ENCODE measurements at places on chromosomes 4 and X.

- DNase-seq = no peak
These were observed 68.3 kb downstream of the CRMP1 start for GRCh38 chr4:5824635-5825034.

DNA sequence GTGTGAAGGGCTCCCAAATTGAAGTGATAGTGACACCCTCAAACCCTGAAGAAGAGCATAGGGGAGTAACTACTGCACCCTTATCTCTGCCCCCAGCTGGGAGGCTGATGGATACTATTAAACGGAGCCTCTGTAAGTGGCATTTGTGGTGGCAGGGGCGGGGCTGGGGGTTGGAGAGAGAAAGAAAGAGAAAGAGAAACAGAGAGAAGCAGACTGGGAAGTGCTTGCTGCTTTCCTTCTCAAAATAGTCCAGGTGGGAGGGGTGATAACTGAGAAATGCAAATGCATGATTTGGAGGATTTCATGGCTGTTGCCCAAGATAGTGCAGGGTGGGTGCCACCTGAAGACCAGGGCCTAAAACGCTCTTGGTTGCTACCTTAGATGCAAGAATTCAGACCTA is 253.5 kb upstream of the GATB start:
- no peak for DNase-seq

- DNase-seq = no peak
These were observed 3.2 kb downstream of the CTAG2 start for GRCh38 chrX:154650221-154650510.

DNA sequence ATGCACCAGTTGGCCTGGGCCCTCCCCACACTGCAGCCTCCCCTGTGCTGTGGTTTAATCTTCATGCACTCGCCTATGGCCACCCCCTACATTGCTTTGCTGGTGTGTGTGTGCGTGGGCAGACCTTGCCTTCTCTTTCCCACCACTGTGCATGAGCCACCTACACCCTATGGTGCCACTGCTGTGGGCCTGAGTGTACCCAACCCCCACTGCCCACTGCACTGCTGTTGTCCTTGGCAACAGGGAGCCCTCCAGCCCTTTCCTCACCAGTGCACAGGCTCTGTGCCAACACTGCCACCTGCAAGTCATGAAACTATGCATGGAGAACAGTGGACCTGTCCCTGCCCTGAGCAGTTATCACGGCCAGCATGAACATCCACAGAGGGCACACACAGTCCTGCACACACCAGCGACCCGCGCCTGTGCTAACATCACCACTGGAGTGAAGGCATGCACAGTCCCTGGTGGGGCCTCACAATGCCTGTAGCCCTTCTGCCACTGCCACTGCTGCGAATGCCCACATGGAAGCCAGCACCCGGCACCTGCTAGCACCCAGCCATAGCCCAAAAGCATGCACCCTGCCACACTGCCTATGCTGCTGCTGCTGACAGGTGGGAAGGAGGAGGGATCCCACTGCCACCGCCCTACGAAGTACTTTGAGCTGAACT is 237.8 kb upstream of the ARSJ start:
- DNase-seq = no peak

GRCh38 chr4:33453436-33453835 is 2733.3 kb downstream of the PCDH7 start:
- DNase-seq = no peak

DNA sequence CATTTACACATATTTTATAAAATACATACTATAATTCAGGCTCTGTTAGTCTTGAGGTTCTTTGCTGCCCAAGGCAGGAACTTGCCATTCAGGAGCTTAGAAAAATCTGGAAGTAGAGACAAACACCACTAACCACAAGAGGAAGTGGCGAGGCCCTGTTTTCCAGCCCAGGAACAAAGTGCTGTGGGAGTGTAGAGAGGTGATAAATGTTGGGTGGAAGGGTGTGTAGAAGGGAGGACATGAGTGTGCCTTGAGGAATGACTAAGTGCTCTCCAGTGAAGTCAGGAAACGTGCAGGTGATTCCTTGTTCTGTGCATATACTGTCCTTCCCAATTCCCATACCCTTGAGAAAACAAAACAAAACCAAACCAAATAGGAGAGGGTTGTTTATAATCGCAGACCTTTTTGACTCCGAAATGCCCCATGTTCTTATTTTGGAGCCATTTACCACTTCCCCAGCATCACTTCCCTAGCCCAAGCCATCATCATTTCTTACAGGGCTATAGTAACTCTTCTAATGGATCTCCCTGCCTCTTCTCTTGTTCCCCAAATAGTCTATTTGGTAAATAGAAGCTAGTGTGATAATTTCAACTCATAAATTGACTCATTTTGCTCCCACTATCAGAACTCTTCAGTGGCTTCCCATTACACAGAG is 83.2 kb downstream of the GPAT3 start:
- no peak for DNase-seq

GRCh38 chr4:104424989-104425388 is 69.7 kb downstream of the CXXC4 start:
- no peak for DNase-seq

DNA sequence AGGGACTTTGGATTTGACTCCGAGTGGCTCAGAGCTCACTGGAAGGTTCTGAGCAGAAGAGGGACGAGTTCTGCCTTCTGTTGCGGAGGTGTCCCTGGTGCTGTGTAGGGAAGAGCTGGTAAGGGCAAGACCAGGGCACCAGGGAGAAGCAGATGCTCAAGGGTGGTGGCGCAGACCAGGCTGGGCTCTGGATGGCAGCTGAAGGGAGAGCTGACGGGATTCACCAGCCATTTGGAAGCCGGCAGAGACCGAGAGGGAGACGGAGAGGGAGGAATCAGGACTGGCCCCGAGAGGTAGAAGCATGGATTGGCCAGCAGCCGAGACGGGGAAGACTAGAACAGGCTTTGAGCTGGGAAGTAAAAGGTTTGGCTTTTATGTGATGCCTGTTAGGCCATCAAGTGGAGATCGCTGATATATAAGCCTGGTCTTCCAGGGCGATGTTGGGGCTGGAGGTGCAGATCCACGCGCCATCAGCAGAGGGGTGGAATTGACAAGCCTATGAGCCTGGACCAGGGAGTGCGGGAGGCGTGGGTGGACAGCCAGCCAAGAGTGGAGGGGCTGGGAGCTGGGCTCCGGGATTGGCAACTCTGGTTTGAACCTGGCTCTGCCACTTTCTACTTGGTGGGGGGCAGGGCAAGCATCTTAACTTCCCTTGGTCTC is 43.4 kb downstream of the ADRA2C start:
- no peak for DNase-seq

DNA sequence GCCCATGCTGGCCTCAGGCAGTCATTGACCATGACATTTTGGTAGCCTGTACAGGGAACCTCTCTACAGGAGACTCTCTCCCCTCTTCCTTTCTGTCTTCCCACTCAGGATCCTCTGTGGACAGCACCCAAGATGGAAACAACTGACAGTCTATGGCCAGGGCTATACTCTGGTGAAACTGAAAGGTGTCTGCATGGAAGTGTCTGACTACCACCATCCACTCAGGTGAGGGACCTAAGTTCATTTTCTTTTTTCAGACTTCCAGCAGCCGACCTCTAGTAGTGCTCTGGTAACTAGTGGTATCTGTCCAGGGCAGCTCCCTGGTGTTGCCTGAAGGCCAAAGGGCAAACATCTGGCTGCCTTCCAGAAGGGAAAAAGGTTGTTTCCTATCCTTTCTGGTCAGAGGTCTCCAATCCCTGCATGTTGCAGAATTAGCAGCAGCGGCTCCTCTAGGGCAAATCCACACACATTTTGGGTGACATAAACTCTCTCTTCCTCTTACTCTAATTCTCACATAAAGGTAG is 804.5 kb downstream of the C4orf33 start:
- DNase-seq = no peak

DNA sequence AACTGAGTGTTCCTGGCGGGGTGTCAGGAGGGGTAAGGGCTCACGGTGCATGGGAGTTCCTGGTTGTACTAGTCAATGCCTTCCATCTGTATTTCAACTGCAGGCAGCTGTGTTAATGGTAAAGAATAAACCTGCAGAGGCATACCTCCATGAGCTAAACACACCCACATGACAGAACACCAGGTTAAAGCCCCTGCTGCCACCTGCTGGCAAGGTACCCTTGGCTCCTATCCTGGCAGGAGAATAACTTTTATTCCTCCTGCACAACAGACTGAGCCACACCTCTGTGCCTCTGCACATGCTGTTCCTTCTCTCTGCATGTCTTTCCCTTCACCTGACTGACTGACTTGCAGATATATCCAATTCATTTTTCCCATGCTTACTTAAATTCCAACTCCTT is 11.1 kb downstream of the ITIH6 start:
- DNase-seq = peak; percentile 19

GRCh38 chr4:124974152-124974551 is 261.6 kb upstream of the ANKRD50 start:
- DNase-seq = no peak

DNA sequence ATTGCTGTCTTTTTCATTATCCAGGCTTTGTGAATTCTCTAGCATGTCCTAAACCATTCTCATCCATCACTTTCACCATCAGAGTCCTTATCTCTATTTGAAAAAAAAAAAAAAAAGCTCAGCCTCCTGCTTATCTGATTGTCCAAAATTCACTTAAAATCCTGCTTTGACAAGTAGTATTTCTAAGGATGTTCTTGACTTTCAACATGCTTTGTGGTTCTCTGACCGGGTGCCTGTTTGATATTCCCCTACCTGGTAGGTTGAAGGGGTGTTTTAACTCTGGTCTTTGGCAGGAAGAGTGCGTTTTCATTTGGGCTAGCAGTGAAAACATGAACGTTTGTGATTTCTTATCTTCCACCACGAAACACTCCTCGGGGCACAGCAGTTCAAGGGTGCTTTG is 17.3 kb upstream of the BBS12 start:
- DNase-seq = no peak

GRCh38 chr4:169219440-169219839 is 51.3 kb downstream of the SH3RF1 start:
- DNase-seq = no peak

- no peak for DNase-seq
These were observed 46.1 kb upstream of the HOPX start for GRCh38 chr4:56727150-56727549.

GRCh38 chr4:107856901-107857300 is 32.2 kb downstream of the SGMS2 start:
- no peak for DNase-seq

- DNase-seq = no peak
These were observed 16.2 kb downstream of the NELFA start for GRCh38 chr4:1992468-1993168.

DNA sequence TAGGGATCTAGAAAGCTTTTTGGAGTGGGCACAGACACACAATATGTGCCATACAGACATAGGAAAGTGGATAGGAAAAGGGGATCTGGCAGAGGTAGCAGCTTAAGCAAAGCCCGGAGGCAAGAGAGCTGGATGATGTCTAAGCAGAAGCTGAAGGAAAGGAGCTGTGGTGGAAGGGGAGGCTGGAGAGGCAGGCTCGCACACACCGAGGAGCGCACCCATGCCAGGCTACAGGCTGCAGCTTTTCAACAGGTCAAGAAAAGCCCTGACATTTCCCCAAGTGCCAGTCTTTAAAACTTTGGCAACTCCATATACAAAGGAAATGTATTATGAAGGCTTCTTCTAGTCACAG is 67.4 kb downstream of the SOWAHB start:
- no peak for DNase-seq

GRCh38 chrX:116272861-116273260 is 102.3 kb downstream of the AGTR2 start:
- no peak for DNase-seq

GRCh38 chrX:11119313-11119943 is 8.3 kb downstream of the HCCS start:
- no peak for DNase-seq

DNA sequence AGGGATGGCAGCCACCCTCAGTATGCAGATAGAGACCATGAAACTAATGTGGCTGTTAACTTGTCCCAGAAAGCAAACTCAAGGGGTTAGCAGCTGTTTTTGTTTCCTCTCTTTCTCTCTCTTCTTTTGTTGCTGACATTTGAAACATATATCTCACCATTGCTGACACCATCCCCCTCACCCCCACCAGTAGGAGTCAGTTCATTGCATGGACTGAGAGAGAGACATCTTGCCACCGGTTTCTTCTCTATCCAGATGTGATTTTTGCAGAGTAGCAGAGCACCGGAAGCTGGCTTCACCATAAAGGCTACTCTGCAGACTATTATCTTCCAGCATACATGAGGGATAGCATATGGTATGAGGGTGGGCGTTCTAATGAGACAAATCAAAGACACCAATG is 177.1 kb upstream of the FRG1 start:
- no peak for DNase-seq

DNA sequence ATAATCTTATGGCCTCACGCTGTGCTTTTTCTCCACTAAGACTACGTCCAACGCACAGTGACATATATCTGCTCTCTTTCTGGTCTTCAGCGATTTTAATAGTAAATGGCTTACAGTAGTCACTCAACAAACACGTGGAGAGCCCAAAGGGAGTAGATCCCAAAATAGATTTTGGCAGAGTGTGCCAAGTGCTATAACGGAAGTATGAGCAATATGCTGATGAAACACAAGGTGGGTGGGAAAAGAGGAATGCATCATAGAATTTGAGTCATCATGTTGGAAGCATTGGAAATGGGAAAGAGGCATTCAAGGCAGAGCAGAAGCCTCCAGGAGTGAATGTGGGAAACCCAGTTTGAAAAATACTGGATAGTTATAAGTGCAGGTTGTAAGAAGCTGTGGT is 129.1 kb upstream of the LDB2 start:
- DNase-seq = no peak

DNA sequence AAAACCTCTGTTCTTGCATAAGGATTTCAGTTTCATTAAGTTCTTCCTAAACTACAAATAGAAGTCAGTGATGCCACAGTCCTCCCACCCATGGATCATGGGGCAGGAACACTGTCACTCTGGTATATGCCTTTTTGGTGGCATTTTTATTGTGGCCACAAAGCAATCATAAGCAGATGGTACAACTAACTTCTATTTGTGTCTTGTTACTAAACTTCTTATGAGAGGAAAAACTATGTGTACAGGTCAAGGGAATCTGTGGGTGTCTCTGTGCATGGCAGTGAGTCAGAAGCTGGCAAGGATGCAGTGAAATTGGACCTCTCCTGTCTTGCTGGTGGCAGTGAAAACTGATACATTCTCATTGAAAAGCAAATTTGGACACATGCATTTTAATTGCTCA is 245.0 kb upstream of the GPC4 start:
- DNase-seq = no peak

GRCh38 chr4:57442831-57443291 is 332.7 kb upstream of the IGFBP7 start:
- DNase-seq = no peak

DNA sequence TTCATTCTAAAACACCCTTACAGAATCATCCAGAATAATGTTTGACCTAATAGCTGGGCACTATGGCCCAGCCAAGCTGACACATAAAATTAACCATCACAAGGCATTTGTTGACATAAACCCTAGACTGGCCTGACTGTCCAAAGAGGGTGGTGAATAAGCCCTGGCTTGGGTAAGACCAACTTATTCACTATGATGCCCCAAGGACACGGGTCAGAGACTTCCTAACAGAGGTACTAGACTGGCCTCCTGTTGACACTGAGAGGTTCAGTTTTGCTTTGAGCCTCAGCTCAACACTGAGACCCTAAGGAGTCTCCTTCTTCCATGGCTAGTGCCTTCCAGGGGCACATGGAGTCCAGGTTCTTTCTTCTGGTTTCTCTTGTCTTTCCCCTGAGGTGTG is 21.3 kb downstream of the FGF2 start:
- no peak for DNase-seq

- DNase-seq = no peak
These were observed 219.1 kb upstream of the AMOT start for GRCh38 chrX:113059714-113060113.

- no peak for DNase-seq
These were observed 46.1 kb downstream of the TMEM150C start for GRCh38 chr4:82515705-82516104.

- no peak for DNase-seq
These were observed 34.7 kb upstream of the NEUROG2 start for GRCh38 chr4:112550728-112551127.

- DNase-seq = no peak
These were observed 300.5 kb downstream of the FGF13 start for GRCh38 chrX:138411048-138411447.

Data from T-cell (primary cell).